ENCODE measurements at places on chromosomes 12 and 14.

DNA sequence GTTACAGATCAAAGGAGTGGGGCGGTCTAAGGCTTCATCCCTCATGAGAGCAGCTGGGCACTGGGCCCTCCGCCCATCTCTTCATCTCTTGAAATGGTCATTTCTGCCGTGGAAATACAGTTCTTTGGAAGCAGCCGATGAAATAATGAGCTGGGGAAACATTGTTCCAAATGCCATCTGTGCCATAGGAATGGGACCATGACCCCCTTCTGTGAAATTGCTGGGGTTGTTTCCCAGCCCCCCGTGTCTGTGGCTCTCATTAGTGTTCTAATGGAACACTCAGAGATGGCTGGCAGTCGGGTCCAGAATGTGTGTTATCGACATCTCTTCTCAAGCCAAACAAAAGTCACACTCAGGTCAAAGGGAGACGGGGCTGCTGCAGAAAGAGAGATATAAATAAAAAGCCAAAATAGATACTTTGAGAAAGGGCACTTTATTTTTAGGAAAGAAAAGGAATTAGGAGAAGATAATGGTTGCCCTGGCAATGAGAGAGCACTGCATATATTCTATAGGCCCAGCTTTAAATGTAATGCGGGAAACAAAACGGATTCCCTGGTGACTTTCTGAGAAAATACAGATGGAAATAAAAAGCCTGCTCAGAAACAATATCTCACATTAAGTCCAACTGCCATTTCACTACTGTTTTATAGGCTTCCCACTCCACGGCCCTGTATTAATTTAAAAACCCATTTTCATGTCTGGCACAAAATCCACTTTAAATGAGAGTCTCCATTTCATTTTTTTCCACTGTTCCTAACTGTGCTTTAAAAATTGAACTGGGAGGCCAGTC lies 107.1 kb downstream of the TTC8 start:
- no peak for DNase-seq

DNA sequence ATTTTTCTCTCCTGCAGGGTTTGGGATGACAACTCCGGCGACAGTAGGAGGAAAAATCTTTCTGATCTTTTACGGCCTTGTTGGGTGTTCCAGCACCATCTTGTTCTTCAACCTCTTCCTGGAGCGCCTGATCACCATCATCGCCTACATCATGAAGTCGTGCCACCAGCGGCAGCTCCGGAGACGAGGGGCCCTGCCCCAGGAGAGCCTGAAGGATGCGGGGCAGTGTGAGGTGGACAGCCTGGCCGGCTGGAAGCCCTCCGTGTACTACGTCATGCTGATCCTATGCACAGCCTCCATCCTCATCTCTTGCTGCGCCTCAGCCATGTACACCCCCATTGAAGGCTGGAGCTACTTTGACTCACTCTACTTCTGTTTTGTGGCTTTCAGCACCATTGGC lies 72.3 kb upstream of the PSMC1 start:
- DNase-seq, result no peak

DNA sequence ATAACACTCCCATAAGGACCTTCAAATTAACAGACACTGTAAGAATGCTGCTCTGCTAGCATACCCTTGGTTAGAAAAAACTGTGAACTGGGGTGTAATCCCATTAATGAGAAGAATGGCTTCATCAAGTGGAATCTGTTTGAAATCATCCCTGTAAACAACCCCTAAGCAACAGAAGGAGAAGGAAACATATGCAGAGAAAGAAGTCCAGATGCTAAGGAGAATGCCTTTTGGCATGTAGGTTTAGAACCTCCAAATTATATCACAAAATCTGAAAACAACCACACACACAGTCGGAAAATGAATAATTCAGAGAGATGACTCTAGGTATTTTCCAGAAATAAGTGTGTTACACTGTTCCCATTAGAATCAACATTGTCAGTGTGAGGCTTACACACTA lies 140.2 kb downstream of the NUAK1 start:
- no peak for DNase-seq

DNA sequence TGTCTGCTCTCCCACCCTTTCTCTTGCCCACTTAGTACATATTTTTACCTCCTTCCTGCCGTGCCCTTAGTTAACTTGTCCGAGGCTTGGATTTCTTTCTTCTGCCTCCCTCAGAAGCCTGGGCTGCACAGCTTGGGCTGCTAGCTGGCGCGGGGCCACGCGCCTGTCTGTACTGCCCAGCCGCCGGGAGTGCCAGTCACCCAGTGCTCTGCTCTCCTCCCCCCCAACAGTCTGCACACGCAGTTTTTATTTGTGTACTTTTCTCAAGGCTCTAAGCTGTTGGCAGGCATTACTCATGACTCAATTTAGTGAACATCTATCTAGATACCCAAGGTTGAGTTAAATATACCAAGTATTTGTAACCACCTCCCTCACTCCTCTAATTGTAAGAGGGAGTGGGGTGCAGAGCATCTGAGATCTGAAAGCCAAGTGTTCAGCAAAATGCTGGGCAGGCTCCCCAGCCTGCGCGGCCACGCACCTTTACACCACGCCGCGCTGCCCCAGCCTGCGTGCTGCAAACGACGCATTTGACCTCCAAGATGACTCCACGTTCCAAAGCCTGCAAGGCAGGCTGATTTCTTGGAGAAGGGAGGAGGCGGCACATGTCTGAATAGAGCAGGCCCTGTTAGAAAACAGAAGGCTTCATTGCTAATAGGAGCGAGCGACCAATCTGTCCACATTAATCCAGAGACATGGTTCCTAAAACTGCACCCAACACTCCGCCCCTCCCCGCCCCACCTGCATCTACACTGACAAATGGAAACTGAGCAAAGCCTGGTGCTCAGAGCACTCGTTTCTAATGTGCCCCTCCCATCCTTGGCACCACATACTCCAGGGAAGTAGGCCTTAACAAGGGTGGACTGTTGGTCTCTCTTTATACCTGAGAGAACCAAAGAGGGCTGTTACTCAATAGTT lies 18.2 kb upstream of the CACNA2D4 start:
- DNase-seq, result peak; percentile 75

- DNase-seq, result no peak
Measured at GRCh38 chr14:92886337-92886736, 36.6 kb upstream of the CHGA start.

DNA sequence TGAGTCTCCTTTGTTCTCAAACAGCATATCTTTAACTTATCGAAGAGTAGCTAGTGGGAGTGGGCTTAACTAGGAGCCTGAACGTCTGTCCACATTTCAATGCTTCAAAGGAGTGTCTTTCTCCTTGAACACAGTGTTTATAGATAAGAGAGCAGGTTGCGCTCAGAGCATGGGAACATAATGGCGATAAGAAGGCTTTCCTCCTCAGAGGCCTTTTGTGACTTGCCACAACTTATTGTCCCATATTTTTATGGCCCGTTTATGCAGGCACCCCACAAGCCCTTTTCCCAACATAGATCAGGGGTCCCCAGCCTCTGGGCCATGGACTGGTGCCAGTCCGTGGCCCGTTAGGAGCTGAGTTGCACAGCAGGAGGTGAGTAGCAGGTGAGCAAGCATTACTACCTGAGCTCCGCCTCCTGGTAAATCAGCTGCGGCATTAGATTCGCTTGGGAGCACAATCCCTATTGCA lies 2.6 kb upstream of the DDX47 start:
- peak; percentile 41 for DNase-seq

DNA sequence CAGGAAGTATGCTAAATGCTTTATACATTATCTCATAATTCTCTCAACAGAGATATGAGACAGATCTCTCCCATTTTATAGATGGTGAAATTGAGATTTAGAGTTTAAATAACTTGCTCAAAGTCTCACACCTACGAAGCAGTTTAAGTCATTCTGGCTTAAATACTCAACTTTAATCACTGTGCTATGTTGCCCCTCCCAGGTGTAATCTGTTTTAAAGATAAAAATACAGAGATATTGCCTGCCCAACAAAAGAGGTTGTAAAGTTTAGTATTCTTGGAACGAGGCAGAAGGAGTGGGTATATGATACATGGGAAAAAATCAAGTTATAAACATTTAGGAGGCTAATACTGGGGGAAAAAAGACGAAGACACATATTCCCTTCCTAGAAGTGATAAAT lies 156.8 kb upstream of the LRIG3 start:
- no peak for DNase-seq

GRCh38 chr14:91277546-91278382 lies 33.3 kb upstream of the GPR68 start:
- DNase-seq, result no peak

DNA sequence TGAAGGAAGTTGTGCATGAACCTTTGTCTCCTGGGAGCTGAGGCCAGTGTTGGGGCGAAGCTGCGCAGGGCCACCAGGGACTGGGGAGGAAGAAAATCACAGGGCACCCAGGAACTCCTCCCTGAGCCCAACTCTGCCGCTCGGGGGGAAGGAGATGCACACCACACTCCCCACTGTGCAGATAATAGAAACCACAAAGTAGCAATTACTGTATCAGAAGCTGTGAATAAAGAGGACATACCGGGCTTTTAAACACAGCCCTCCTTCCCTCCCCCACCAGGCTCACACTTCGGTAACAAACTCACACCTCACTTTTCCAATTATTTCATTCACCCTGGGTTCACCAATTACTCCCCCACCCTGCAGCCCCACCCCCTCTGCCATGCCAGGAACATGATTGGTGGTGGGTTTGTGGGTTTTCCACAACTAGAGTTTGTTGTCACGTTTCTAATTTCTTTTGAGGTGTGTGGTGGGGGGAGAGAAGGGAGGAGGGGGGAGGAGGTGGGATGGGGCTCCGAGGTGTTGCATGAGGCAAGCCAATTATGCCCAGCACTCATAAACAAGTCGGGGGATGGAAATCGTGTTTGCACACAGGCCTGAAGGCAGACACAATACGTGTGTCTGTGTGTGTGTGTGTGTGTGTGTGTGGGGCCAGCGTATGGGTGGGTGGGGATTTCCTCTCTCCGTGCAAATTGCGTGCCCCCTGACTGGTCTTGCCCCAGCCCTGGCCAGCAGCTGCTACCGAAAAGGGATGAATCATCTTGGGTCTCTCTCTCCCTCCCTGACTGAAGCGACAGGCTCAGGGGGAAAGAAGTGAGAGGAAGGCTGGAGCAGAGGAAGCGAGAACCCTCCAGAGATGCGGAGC lies 103.3 kb downstream of the RBM19 start:
- DNase-seq, result no peak

DNA sequence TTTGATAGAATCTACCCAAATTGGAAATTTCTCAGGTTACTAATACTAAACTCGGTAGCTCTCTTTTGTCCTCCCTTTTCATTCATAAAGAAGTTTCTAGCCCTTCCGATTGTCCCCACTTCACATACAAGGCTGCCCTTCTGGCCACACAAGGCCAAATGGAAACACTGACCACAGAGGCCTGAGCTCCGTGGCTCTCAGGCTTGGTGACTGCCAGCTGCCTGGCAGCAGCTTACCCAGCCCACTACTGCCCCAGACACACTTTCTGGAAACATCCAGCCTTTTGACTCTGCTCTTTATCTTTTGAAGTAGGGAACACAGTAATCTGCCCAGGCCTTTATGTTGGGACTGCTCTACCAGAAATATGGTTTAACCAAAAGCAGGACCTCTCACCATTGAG lies 167.2 kb downstream of the GCH1 start:
- no peak for DNase-seq

DNA sequence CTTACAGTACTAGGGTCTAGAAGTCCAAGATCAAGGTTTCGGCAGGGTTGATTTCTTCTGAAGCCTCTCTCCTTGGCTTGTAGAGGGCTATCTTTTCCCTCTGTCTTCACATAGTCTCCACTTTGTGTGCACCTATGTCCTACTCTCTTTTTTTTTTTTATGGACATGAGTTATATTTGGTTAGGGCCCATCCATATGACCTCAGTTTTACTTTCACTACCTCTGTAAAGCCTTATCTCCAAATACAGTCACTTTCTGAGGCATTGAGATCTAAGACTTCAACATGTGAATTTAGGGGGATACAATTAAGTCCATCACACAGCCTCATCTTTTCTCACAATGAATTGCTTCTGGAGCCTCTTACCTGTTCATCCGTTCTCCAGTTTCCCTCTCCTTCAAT lies 5.9 kb upstream of the SPTB start:
- DNase-seq, result no peak

DNA sequence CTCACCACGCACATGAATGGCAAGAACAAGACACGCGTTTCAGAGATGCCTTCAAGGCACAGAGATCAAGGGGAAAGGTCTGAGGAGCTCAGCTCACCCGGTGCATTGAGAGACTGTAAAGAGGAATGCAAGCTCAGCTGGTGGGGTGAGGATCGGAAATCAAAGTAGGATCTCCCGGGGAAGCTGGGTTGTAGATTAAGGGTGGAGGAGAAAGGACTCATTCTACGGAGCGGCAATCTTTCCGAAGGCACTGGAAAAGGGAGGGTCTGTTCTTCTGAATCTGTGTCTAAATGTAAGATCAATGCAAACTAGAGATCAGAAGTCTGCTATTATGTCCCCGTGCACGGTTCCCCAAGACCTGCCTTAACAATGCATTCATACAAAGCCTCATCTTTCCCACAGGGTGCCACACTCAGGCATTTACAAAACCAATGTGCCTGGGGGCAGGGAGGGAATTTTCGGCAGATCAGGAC lies 41.6 kb upstream of the PYGL start:
- DNase-seq, result no peak

GRCh38 chr12:13348464-13348863 lies 151.9 kb downstream of the EMP1 start:
- no peak for DNase-seq

DNA sequence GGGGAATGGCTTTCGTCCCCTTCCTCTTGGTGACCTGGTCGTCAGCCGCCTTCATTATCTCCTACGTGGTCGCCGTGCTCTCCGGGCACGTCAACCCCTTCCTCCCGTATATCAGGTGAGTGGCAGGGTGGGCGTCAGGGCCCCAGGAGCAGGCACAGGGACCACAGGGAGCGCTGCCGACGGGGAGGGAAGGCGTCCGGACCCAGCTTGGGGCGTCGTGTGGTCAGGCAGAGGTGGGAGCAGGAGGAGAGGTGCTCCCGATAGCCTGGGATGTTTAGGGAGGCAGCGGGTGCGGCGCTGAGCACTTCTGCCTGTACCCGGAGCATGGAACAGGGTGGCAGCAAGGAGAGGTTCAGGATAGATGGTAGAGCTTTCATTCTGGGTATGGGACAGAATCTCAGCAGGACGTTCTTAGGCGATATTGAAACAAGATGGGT lies 444 bp downstream of the DRAM1 start:
- DNase-seq, result peak; percentile 47
